T-helper 9 cell (primary cell): ENCODE measurements at places on chromosomes 4 and X.

- DNase-seq, result no peak
Measured at GRCh38 chr4:32061916-32062315, 1341.7 kb downstream of the PCDH7 start.

GRCh38 chrX:100587861-100588260 is 3.1 kb downstream of the TNMD start:
- DNase-seq, result no peak

GRCh38 chr4:7156761-7157488 is 35.4 kb upstream of the SORCS2 start:
- DNase-seq, result no peak

DNA sequence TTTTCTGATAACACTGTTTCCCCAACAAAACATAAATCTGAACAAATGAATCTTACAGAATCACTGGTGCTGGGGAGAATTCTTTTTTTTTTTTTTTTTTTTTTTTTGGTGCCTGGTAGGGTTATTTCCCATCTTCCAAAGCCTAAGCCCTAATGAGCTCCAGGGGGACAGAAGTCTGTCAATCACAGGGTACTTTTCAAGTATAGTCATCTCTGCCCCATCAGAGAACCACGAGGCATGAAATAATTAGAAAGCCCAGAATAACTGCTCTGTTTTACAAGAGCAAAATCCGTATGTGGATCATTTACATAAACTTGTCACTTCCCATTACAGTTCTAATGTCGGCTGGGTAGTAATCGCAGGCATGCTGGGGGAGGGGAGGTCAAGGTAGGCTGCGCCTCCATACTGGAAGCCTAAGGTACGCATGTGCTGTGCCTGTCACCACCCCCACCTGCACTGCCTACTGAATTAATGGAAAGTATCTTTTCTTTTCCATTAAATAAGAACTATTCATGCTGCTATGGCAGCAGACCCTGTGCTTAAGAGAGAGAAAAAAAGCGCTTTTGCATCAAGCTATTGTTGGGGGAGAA is 164.7 kb upstream of the LEF1 start:
- DNase-seq, result no peak

- DNase-seq, result no peak
Measured at GRCh38 chr4:124519196-124519595, 193.3 kb downstream of the ANKRD50 start.

DNA sequence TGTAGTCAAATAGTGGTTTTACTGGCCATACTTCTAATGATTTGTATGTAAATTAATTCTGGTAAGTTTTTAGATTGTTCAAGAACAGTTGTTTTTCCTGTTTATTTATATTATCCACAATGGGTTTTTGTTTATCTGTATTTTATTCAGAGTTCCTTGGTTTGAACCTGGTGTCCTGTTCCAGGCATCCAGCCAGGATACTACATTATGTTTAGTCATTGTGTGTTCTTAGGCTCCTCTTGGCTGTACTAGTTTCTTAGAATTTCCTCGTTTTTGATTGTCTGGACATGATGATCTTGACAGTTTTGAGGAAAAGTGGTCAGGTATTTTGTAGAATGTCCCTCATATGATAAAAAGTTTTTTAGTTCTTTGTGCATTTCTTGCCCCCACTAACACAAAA is 7.8 kb downstream of the TIGD2 start:
- no peak for DNase-seq

GRCh38 chr4:85818700-85819099 is 343.8 kb downstream of the ARHGAP24 start:
- DNase-seq, result no peak

DNA sequence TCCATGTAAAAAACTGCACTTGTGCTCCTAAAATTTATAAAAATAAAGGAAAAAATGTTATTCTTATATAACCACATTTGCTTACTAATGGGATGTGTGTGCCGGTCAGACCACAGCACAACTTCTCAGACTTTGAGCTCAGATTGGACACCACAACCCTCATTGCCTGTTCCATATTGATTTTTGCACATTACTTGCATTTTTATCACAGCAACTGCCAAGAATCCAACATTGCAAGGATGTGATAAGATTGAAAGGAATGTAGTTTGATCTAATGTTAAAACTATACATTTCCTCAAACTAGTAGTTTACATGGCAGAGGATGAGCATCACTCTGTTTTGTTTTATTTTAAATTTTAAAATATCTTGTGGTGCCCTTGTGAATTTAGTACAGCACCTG is 227.8 kb downstream of the KDR start:
- DNase-seq, result no peak

- no peak for DNase-seq
Measured at GRCh38 chr4:76974150-76974549, 24.6 kb downstream of the SEPTIN11 start.

GRCh38 chrX:13533726-13534125 is 35.7 kb upstream of the EGFL6 start:
- DNase-seq, result no peak
